ENCODE measurements at places on chromosomes 2 and 18.

DNA sequence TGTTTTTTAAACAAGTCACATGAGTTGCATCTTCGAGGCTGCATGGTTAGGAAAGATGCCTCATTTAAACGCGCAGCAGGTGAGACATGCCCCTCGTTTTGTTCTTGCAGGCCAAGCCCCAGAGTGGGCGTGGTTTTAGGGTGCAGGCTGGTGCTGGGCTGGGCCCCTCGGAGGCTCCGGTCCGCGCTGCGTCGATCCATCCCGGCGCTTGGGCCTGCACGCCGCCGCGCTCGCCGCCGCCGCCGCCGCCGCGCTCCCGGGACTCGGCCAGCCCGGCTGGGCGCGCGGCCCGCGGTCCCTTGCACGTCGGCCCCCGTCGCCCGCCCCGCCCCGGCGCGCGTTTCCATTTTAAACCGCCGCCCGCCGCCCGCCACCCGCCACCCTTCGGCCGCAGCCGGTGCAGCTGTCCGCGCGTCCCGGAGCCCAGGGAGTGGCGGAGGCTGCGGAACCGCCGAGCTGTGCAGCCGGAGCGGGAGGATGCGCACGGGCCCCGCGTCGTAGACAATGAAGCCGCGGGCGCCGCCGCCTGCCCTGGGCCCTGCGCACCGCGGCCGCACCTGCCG, 175.5 kb downstream of the AGAP1 start:
- peak; percentile 34 for DNase-seq

DNA sequence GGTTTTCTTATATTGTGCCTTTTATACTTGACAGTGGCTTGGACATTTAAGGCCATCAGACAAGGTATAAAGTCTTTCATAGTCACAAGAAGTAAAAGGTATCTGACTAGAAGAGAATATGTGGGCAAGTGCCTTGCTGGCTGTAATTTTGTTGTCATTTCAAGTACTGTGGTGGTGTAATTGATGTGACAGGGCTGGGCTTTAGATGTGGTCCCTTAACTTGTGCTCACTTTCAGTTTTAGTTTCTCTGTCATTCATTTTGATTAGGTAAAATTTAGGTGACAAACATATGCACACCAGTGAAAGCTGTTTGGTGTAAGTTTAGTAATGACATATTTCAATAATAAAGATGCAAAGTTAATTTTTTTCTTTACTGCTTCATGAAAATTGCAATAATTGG, 31.2 kb upstream of the TBR1 start:
- DNase-seq, result no peak

- DNase-seq, result no peak
Observed at GRCh38 chr2:221997100-221997499, 301.7 kb downstream of the PAX3 start.

GRCh38 chr18:13565228-13565627, 161.1 kb downstream of the FAM210A start:
- DNase-seq, result no peak

DNA sequence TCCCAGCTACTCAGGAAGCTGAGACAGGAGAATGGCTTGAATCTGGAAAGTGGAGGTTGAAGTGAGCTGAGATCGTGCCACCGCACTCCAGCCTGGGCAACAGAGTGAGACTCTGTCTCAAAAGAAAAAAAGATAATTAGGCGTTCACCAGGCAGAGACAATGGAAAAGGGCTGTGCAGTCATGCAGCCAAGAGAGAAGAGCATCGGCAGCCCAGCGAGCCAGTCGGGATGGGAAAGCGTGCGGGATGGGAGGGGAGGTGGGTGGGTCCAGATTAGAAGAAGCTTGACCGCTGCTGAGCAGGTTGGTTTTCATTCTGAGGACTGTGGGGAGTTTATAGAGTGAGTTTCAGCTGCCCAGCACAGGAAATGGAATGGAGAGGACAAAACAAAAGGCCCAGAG, 15.0 kb upstream of the CYS1 start:
- no peak for DNase-seq

GRCh38 chr2:64274399-64275173, 130.4 kb upstream of the PELI1 start:
- DNase-seq, result no peak

GRCh38 chr2:120502761-120503160, 156.8 kb downstream of the INHBB start:
- no peak for DNase-seq

DNA sequence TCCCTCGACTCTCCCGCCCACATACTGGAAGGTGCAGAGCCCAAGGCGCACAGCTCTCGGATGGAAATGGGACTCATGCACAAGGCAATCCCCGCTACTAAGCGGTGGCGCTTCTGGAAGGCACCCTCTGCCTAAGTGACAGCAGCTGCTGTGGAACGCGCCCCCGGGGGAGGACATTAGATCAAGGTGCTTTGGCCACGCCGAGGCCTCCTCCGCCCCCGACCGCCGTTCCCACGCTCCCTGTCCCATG, 202 bp downstream of the MCEE start:
- DNase-seq, result no peak

GRCh38 chr2:134132490-134132857, 121.4 kb upstream of the MGAT5 start:
- no peak for DNase-seq

DNA sequence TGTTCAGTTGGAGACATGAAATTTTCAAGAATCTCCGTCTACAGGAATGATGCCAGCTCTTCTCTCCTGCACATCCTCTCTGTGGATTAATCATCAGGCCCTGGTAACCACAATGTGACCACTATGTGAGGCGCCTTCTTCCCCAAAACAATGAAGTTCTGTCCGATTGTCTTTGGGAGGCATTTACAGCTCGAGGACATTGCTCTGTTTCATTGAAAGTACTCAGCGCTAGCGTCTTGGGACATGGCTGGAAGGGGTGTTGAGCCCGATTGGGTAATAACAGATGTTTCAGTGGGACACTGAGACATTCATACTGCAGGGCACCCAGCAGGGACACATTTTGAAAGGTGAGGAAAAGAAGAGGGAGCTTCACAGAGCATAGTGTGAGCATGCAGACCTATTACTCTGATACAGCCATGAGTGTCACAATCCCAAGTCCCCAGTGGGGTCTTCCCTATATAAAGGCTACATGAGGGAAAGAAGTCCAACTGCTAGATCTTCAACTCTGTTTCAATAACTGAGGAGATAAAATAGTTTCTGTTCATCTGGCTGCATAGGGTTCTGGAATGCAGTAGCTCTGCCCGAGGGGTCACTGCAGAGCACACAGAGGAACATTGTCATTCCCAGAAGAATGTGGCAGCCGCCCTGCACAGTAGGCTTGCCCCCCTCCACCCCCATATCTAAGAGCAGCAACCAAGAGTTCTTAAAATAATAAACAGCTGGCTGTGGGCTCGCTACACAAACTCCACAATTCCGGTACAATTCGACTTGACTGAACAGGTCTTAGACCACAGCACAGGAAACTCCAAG, 237.3 kb downstream of the OSR1 start:
- DNase-seq, result peak; percentile 60

DNA sequence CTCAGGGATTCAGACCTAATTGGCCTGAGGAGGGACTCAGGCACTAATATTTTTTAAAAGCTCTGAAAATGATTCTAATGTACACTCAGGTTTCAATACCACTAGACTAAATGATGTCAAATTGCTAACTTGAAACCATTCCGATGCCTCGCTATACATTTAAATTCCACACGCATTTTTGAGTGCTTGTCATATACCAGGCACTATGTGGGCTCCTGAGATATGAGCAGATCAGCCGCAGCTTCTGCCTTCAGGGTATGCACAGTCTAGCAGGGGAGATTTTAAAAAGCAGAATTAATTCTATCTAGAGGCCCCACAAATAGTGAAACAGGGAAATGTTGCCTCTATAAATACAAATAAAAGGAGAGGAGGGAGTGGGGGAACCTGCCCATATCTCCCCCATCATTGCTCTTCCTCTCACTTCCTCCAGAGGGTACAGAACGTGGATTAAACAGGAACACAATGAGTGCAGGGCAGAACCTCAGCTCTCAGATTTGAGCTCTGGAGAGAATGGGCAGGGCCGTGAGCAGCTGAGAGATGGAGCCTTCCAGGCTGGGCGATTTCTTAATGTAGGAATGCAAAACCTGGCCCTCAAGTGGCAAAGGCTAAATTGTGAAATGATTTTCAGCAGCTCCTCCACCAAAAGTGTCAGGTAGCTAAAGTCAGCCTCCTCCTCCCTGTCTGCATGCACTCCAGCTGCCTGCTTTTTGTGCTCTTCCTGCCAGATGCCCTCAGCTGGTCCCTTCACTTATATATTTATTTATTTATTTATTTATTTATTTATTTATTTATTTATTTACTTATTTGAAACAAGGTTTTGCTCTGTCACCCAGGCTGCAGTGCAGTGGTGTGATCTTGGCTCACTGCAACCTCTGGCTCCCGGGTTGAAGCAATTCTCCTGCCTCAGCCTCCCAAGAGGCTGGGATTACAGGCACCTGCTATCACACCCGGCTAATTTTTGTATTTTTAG, 24.6 kb upstream of the LBH start:
- DNase-seq, result no peak

DNA sequence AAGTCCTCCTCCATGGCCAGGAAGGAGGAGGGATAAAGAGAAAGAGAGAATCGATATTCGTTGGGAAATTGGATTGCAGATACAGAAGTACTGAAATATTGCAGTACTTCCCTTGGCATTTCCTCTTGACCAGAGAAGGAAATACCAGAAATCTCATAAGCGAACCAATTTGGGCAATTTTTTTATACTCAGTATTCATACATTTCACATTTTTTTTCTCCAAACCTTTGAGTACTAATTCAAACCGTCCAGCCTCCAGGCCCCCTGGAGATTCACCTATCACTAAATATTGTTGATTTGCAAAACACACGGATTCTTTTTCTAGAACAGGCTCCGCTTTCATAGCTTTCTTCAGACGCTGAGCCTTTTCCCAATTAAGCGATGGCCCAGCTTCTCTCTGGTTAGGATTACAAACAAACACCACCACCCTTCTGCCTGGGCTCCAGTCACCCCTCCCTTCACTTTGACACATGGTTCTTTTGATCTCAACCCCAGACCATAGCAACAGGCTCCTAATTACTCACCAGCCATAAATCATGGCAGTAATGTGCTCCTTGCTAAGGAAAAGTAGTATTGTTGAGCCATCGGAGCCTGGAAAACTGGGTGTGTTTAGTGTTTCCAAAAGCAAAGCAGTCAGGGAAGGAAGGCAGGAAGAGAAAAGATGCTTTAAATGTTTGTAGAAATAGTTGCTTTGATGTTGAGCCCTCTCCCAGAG, 138.4 kb upstream of the CCDC68 start:
- DNase-seq, result no peak

- no peak for DNase-seq
Observed at GRCh38 chr18:9987345-9987744, 73.5 kb downstream of the VAPA start.

Measured in adrenal gland (tissue), 19 donors.